Stimulated activated CD4-positive, alpha-beta T cell treated with anti-CD3 and anti-CD28 coated beads, Interleukin-15, amount 100 ng/mL, for 1 hour (primary cell): ENCODE measurements at places on chromosomes 1 and 21.

DNA sequence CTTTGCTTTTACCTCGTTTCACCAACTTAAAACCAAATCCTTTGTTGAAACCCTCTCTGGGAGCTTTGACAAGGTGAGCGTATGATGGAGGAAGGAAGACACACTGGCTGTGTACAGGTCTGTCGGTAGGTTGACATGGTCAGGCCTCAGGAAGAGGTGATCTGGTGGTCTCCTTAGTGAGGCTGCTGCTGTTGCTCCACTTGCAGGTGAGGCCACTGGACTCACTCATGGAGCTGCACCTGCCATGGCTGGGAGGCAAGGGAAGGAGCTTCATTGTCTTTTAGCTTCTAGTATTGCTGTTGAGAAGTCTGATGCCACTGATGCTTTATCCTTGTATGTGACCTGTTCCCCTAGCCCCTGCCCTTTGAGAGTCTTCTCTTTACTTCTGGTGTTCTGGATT, 35.7 kb downstream of the TENT5C start:
- DNase-seq = no peak

- DNase-seq = no peak
Observed at GRCh38 chr1:15173863-15174614, 20.5 kb downstream of the TMEM51 start.

- DNase-seq = no peak
Observed at GRCh38 chr1:33169290-33170055, 12.4 kb downstream of the TRIM62 start.

DNA sequence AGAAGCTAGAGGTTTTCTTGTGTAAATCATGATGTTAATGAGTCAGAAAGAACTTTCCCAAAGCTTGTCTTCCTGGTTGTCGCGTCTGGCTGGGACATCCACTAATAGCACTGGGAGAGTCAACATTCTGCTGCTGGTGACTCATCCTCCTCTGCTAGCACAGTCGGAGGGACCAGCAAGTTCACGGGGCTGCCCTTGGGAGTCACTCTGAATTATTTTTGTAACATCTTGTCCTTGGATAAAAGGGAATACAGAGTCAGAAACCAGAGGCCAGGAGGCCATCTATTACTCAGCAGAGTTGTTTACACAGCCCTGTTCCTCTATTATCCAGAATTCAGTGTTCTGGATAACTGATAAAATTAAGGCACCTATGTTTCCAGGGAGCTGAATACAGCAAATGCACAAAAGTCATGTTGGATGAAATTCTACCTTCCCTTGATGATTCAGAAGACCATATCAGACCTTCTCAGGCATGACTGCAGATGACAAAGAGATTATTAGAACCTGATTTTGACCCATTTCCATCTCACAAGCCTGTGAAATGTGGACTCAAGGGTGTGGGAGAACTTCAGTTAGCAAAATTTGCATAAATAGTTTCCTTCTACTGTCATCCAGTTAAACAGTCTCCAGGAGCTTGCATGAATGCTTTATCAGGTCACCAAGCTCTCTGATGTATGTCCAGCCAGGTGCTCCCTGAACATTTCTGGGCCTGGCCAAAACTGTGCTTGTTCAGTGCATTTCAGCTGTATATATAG, 68.1 kb downstream of the JAK1 start:
- DNase-seq = no peak

DNA sequence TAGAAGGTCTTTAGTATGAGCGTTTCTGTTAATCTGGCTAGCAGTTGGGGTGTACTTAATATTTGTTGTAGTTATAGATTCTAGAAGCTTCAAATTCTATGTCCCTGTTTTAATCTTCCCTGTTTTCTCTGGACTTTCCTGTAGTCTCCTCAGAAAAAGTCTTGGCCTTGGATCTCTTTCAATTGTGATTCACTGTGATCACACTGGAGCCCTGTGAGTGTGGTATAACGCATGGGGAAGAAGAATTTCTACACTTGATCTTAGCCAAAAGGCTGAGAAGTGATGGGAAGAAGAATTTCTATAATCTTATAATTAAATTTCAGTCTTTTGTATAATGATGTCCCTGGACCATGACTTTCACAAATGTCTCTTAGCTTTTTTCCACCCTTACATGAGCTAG, 36.7 kb upstream of the COP1 start:
- no peak for DNase-seq

- peak; percentile 34 for DNase-seq
Observed at GRCh38 chr1:40980453-40981121, 1.1 kb downstream of the CTPS1 start.

DNA sequence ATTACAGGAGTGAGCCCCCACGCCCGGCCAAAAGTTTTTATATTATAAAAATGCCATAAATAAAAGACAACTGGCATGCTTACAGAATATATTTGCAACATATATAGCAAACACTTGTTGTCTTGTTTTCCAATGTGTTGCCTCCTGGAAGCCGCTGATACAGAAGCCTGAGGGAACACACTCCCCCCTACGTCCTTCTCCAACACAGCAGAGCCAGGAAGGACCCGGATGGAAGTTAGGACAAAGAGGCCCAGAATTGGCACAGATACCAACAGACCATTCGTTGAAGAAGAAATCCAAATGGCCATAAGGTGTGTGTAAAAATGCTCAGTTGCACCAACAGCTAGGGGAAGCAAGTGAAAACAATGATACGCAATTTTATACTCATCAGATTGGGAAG, 1.3 kb upstream of the PLA2G5 start:
- no peak for DNase-seq

GRCh38 chr1:167671727-167672511, 41.9 kb downstream of the RCSD1 start:
- no peak for DNase-seq

DNA sequence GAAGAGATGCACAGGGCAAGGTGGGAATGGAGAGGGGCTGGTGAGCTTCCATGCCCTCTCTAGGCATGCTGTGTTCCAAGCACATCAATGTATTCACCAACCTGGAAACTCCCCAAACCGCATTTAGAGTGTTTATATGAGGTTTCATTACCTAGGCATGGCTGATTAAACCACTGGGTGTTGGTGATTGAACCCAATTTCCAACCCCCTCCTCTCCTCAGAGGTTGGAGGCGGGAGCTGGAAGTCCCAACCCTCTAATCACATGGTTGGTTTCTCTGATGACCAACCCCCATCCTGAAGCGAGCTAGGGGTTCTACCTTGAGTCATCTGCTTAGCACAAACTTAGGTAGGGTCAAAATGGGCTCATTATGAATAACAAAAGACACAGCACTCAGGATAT, 3.0 kb upstream of the PPIE start:
- no peak for DNase-seq

DNA sequence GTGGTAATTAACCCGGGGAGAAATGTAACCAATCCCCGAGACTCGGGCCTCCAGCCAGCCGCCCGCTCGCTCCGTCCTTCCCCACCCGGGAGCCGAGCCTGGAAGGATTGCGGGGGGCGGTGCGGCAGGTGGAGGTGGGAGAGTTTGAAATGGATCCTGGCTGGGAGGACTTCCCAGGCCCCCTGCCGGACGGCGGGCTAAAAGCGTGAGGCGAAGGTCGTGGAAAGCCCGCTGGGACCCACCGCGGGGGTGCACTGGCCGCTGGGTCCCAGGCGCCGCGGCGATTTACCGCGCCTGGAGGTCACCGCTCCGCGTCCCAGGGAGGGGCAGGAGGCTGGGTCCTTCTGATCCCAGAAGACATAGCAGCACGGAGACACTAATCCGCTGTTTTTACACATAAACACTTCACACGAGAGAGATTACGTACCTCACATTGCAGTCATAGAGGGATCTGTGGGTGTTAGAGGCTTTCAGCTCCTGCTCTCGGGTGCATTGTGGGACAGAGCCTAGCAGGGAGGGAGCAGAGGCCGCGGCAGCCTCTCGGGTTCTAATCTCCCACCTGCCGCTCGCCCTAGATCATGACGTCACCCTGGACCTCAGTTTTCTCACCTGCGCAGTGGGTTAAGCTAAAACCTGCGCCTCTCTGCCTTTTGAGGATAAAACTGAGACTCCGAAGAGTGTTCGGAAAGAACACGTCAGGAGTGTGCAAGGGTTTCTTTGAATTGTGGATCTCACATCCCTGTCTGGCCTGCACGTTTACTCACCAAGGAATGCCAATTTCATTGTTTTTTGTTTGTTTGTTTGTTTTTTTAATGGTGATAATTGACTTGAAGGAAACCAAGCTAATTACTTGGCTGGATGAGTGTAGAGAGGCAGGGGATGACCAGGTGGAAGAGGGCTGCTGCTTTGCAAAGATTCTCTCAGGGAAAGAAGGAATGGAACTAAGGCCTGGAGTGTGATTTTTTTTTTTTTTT, 17.1 kb upstream of the TMEM9 start:
- DNase-seq = no peak

DNA sequence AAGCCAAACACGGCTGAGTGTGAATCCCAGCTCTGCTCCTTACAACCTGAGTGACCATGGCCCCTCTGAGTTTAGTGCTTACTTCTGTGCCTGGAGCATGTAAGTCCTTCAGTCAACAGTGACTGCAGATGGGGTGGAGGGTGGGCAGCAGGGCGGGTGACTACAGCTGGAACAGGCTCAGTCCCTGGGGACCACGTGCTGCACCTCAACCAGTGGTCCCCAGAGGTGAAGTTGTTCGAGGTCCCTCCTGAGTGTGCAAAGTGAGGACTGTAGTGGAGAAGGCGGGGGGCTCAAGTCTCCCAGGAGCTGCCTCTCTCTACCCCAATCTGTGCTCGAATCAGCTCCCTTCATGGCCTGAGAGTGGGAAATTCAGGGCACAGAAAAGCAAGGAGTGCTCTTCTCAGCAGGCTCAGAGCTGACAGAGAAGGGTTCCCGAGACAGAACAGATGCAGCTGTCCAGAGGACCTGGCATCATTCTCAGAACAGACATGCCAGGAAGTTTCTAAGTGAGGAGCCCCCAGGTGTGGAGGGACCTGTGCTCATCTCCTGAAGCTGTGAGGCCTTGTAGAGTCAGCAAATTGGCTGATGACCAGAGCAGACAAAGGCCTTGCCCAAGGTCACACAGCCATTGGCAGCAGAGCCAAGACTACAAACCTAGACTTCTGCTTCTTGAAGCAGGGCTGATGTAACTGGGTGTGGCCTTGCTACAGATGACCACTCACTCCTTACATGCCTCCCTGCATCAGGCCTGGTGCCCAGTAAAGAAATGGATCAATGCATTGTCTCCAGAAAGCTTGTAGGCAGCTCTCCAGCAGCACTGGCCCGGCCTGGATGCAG, 61.7 kb upstream of the EDN2 start:
- no peak for DNase-seq

DNA sequence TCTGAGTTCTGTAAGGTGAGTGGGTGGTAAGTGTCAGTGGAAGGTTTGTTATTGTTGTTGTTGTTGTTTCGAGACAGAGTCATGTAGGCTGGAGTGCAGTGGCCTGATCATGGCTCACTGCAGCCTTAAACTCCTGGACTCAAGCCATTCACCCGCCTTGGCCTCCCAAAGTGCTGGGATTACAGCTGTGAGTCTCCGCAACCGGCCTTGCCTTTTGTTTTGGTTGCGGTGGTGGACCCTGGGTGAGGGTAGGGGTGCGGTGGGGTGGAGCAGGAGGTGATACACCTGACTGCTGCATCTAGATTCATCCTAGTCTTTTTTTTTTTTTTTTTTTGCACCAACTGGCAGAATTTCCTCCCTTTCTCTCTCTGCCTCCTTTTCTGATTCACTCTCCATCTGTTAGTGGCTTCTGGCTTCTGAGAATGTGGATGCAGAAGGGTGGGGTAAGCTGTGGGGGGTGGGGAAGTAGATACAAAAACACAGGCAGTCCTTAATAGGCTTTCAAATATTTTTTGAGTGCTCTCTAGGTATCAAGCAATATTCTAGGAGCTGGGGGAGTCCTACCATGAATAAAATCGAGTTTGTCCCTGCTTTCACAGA, 4.6 kb upstream of the GMEB1 start:
- no peak for DNase-seq

- DNase-seq = no peak
Observed at GRCh38 chr1:239566074-239566473, 179.7 kb downstream of the CHRM3 start.

- no peak for DNase-seq
Observed at GRCh38 chr1:246622035-246622652, 55.9 kb downstream of the CNST start.

GRCh38 chr1:202152399-202152798, 7.9 kb upstream of the ARL8A start:
- DNase-seq = no peak

- no peak for DNase-seq
Observed at GRCh38 chr1:110876748-110877341, 3.9 kb downstream of the CD53 start.

GRCh38 chr1:147895123-147895522, 7.5 kb upstream of the GJA8 start:
- no peak for DNase-seq

GRCh38 chr1:77310924-77311323, 29.1 kb downstream of the AK5 start:
- DNase-seq = no peak

GRCh38 chr1:147384804-147385203, 142.3 kb downstream of the CHD1L start:
- DNase-seq = no peak

DNA sequence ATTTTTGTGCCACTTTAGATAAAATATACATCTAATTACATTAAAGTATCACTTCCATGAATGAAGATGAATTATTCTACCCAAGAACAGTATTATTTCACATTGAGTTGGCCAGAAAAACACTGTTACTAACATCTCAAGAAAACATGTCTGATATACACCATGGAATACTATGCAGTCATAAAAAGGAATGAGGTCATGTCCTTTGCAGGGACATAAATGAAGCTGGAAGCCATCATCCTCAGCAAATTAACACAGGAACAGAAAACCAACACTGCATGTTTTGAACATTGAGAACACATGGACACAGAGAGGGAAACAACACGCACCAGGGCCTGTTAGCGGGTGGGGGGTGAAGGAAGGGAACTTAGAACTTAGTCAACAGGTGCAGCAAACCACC, 69.0 kb downstream of the TESK2 start:
- no peak for DNase-seq

DNA sequence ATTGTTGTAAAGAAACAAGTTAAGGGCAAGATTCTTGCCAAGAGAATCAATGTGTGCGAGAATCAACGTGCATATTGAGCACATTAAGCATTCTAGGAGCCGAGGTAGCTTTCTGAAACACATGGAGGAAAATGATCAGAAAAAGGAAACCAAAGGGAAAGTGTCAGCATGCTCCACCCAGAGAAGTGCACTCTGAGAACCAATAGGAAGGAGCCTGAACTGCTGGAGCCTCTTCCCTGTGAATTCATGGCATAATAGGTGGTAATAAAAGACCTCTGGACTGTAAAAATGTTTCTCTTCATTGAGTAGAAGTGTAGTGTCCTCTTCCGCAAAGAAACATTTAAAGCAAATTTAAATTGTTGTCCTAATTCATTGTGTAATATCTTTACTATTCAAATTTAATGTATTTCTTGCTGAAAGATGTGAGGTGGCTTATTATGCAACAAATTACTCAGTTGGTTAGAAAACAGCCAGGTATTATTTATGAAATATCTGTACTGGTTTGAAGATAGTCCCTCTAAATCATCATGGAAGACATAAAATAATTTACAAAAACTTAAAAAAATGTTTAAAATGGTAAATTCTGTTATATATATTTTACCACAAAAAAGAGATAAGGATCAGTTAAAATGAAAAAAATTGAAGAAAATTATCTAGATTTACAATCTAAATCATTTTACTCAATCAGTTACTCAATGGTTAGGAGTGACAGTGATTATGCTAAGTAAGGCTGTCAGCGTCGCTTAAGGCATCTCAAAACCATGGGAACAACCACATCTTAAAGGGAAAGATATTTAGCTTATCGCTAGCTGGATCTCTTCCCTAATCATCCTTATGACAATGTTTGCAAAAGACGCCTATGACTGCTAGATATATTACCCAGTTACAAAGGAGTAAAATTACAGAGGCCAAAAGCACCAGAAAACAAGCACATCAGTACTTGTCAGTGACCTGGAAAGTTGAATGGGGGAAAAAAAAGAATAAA, 31.3 kb downstream of the NVL start:
- no peak for DNase-seq

- no peak for DNase-seq
Observed at GRCh38 chr1:42797414-42797813, 12.6 kb downstream of the TMEM269 start.
